Sigmoid colon (tissue), 7 donors: ENCODE measurements at places on chromosomes 6 and 20. TPM values are rescaled to one million over a fixed set of nuclear protein-coding genes. Genes with fewer than 3 reads are reported as not detected.

GRCh38 chr6:53861518-53861917 lies 66.7 kb downstream of the LRRC1 start:
- H3K4me1 ChIP-seq: peaks cover 44% of the 10 kb centered on the region
- DNase-seq: no peak
- no peak overlapping the region for H3K4me3 ChIP-seq
- no peak overlapping the region for H3K27ac ChIP-seq
- no peaks in the 10 kb centered on the region for H3K27me3 ChIP-seq

- no peaks in the 10 kb centered on the region for H3K27me3 ChIP-seq
- H3K4me3 ChIP-seq: no peak overlapping the region
- peaks cover 81% of the 10 kb centered on the region for H3K36me3 ChIP-seq
- DNase-seq: no peak
- no peaks in the 10 kb centered on the region for H3K4me1 ChIP-seq
These were observed 10.0 kb upstream of the LATS1 start for GRCh38 chr6:149727793-149728498.

- no peaks in the 10 kb centered on the region for H3K36me3 ChIP-seq
- no peaks in the 10 kb centered on the region for H3K4me1 ChIP-seq
- no peak overlapping the region for H3K4me3 ChIP-seq
- no peak for DNase-seq
These were observed 43.0 kb upstream of the TMEM200A start for GRCh38 chr6:130322673-130323268.

DNA sequence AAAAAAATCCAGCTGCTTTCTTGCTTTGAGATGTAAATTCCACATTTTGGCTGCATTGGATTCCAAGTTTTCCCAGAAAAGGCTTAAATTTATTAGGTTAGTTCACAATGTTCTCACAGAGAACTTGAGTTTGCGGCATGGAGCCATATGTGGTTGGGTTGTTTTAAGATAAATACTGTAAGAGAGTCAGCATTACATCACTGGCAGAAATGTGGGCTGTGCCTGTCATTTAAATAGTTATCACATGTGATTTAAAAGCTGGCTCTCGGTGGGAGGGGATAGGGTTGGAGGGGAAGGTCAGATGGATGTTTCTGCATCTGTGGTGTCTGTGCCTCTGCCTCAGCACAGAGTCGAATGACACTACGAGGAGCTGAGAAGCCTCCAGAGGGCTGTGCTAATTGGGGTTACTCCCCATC lies 73.8 kb upstream of the SCP2D1 start:
- DNase-seq: peak; percentile 89
- no peaks in the 10 kb centered on the region for H3K27me3 ChIP-seq
- no peaks in the 10 kb centered on the region for H3K36me3 ChIP-seq
- peaks cover 10% of the 10 kb centered on the region for H3K4me1 ChIP-seq
- peak overlapping the region; percentile 59 for H3K27ac ChIP-seq

Gene CLPSL2
- not detected for total RNA-seq

GRCh38 chr6:73577676-73578075 lies 56.8 kb upstream of the EEF1A1 start:
- no peaks in the 10 kb centered on the region for H3K4me1 ChIP-seq
- DNase-seq: no peak
- no peaks in the 10 kb centered on the region for H3K27me3 ChIP-seq
- H3K4me3 ChIP-seq: no peak overlapping the region
- H3K27ac ChIP-seq: peak overlapping the region; percentile 15

DNA sequence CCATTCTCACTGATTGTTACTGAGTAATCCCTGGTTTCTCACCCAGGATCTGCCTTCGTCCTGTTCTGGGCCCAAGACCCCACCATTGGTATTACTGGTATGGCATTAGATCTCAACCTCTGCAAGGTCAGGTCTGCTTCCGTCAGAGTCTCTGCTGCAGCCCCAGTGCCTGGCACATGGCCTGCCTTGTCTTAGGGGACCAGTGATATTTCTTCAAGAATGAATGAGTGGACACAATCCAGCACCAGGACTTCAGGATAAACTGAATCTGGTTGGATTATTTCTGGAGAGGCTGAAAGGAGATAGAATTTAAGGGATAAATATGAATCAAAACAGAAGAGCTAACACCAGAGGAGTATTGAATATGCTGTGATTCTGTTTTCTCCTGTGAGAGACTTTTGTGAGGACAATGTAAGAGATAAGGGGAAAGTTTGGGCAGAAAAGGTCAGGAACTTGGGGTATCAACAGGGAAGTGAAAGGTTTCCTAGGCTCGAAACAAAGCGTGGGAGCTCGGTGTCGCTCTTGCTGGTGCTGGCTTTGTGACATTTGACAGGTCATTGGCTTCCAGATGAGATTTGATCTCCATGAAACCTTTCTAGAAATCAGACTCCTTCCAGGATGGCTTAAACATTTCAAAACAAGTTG lies 53.9 kb downstream of the OSTM1 start:
- H3K27ac ChIP-seq: no peak overlapping the region
- DNase-seq: no peak
- no peaks in the 10 kb centered on the region for H3K36me3 ChIP-seq
- H3K4me1 ChIP-seq: no peaks in the 10 kb centered on the region

Gene TOX2
- total RNA-seq: 0.82 TPM

Gene PTK7
- 4.8 TPM for total RNA-seq

GRCh38 chr6:34102099-34102656 lies 43.7 kb downstream of the GRM4 start:
- no peaks in the 10 kb centered on the region for H3K36me3 ChIP-seq
- no peak overlapping the region for H3K27ac ChIP-seq
- no peaks in the 10 kb centered on the region for H3K27me3 ChIP-seq
- H3K4me3 ChIP-seq: no peak overlapping the region
- no peaks in the 10 kb centered on the region for H3K4me1 ChIP-seq

Gene CNBD2
- 14.6 TPM for total RNA-seq

GRCh38 chr6:152166497-152166896 lies 359.0 kb downstream of the ESR1 start:
- peaks cover 4% of the 10 kb centered on the region for H3K4me1 ChIP-seq
- H3K27ac ChIP-seq: no peak overlapping the region
- H3K27me3 ChIP-seq: no peaks in the 10 kb centered on the region
- DNase-seq: no peak

GRCh38 chr20:61765081-61765870 lies 300.4 kb downstream of the TAF4 start:
- H3K27ac ChIP-seq: no peak overlapping the region
- no peaks in the 10 kb centered on the region for H3K4me1 ChIP-seq
- no peaks in the 10 kb centered on the region for H3K36me3 ChIP-seq

GRCh38 chr6:111204305-111204704 lies 117.0 kb downstream of the SLC16A10 start:
- no peaks in the 10 kb centered on the region for H3K27me3 ChIP-seq
- DNase-seq: no peak
- no peaks in the 10 kb centered on the region for H3K36me3 ChIP-seq
- H3K4me1 ChIP-seq: no peaks in the 10 kb centered on the region
- H3K4me3 ChIP-seq: no peak overlapping the region

GRCh38 chr20:48594533-48594932 lies 233.3 kb downstream of the PREX1 start:
- DNase-seq: peak; percentile 27
- no peaks in the 10 kb centered on the region for H3K36me3 ChIP-seq
- H3K4me3 ChIP-seq: no peak overlapping the region
- H3K27me3 ChIP-seq: no peaks in the 10 kb centered on the region
- peaks cover 14% of the 10 kb centered on the region for H3K4me1 ChIP-seq

Gene SEL1L2
- not detected for total RNA-seq

Gene CALHM4
- not detected for total RNA-seq

Gene GSTA3
- total RNA-seq: not detected

- H3K4me3 ChIP-seq: no peak overlapping the region
- no peaks in the 10 kb centered on the region for H3K4me1 ChIP-seq
- DNase-seq: no peak
These were observed 437.1 kb downstream of the GRIK2 start for GRCh38 chr6:101830501-101831031.

DNA sequence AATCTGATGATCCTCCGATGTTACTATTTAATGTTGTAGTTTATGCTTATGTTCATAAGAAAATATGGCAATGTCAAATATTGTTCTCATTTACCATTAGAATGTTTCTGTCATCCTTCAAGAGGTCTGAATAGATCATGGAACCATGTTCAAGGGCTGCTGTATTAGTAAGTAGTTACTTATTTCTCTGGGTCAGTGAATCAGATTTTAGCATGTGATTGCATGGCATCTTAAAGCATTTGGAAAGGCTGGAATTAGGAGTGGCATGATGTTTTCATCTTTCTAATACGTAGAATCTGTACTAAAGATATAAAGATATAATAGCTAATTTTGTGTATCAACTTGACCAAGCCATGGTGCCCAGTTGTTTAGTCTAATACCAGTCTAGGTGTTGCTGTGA lies 40.5 kb upstream of the NKX2-4 start:
- no peak overlapping the region for H3K4me3 ChIP-seq
- no peaks in the 10 kb centered on the region for H3K36me3 ChIP-seq
- no peak overlapping the region for H3K27ac ChIP-seq
- DNase-seq: no peak
- no peaks in the 10 kb centered on the region for H3K4me1 ChIP-seq

Gene CDK19
- total RNA-seq: 12.2 TPM

DNA sequence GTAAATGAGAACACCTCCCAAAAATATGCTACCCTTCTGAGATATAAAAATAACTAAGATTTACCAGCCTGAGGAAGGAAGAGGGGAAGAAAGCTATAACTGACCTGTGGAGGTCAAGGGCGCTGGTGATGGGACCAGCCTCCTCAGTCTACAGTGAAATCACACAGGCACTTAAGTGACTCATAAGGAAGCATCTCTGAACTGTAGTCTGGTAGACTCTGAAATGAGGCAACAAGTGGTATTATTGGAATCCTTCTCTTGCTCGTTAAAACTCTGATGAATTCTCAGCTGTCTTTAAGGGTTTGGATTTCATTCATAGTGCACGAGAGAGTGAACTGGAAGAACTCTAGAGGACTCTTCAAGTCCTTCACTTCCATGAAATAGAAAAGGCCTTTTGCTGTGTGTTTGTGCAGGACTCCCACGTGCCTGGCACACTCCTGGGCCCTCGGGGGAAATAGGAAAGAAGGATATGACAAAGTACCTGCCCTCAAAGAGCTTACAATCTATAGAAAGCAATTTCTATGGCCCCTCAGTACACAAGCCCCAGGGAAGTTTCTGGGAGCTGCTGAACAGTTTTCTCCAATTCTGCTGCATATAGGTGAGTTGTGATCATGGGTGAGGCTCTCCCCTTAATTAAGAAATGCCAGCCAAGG lies 231.8 kb upstream of the RREB1 start:
- no peak overlapping the region for H3K27ac ChIP-seq
- H3K4me3 ChIP-seq: no peak overlapping the region
- no peaks in the 10 kb centered on the region for H3K27me3 ChIP-seq
- DNase-seq: no peak

DNA sequence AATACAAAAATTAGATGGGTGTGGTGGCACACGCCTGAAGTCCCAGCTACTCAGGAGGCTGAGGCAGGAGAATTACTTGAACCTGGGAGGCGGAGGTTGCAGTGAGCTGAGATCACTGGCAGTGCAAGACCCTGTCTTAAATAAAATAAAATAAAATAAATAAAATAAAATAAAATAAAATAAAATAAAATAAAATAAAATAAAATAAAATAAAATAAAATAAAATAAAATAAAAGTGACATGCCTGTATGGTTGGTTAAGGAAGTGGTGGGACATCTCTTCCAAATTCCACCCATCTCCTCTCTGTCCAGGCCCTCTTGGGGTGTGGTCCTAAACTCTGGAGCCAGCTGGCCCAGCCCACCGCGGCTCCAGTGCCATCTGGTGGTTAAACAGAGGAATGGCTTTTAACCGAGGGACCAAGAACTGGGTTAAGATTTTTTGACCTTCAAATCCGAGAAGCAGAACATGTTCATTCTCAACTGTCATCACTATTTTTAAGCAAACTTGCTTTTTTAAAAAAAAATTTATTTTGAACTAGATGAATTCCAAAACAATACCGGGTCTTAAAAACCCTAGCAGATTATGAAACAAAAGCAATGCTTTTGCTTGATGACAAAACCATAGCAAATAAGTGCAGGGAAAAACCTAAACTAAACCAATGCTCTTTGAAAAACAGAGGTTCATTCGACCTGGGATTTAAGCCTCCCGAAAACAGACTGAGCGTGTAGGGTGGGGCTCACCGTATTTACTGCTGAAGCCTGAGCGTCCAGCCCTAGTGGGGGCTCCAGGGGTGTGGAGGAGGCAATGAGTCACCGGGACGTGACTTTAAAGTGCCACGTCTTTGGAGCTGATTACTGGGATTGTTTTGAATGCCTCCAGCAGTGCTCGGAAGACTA lies 68.8 kb downstream of the CDC5L start:
- no peak overlapping the region for H3K27ac ChIP-seq
- H3K27me3 ChIP-seq: no peaks in the 10 kb centered on the region
- H3K4me3 ChIP-seq: peak overlapping the region; percentile 4
- no peak for DNase-seq
- H3K36me3 ChIP-seq: no peaks in the 10 kb centered on the region

Gene MEP1A
- not detected for total RNA-seq

GRCh38 chr20:16689906-16690305 lies 39.9 kb upstream of the SNRPB2 start:
- H3K27ac ChIP-seq: no peak overlapping the region
- no peaks in the 10 kb centered on the region for H3K27me3 ChIP-seq
- H3K4me3 ChIP-seq: no peak overlapping the region
- no peaks in the 10 kb centered on the region for H3K36me3 ChIP-seq

DNA sequence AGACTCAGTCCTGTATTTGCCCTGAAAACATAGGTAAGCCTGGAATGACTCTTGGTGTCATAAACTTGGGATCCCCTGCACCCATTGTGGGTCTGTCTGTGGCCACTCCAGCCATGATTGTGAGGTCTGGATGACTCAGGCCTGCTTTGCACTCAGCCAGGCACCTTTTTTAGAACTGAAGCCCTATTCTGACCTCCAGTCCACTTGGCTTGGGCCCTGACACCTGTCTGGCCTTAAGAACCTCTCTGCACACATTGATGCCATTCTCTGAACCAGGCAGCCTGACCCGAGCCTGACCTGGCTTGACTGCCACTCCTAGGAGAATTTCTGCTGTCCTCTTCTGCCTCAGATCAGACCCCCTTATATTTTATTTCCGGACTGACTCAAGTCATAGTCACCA lies 383.7 kb downstream of the MAFB start:
- no peaks in the 10 kb centered on the region for H3K4me1 ChIP-seq
- H3K27ac ChIP-seq: no peak overlapping the region
- no peak for DNase-seq
- no peaks in the 10 kb centered on the region for H3K27me3 ChIP-seq
- no peak overlapping the region for H3K4me3 ChIP-seq

DNA sequence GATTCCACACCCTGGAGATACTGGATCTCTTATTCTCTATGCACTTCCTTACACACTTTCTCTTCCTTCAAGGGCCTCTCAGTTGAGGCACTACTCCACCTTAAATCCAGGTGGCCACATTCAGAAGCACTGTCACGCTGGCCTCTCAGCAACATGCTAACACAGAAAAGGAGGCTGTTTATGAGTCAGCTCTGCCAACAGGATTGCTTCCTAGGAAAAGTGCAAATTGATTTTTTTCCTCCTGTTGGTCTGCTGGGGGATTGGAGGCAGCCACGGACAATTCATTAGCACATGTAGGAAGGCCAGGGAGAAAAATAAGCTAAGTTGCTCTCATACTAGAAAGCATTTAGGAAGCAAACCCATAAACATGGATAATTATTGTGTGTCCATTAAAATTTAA lies 20.9 kb downstream of the LY86 start:
- H3K27ac ChIP-seq: no peak overlapping the region
- H3K27me3 ChIP-seq: no peaks in the 10 kb centered on the region
- no peaks in the 10 kb centered on the region for H3K36me3 ChIP-seq
- H3K4me1 ChIP-seq: no peaks in the 10 kb centered on the region
- DNase-seq: no peak
- no peak overlapping the region for H3K4me3 ChIP-seq
